ENCODE measurements at places on chromosomes 6 and 20.

DNA sequence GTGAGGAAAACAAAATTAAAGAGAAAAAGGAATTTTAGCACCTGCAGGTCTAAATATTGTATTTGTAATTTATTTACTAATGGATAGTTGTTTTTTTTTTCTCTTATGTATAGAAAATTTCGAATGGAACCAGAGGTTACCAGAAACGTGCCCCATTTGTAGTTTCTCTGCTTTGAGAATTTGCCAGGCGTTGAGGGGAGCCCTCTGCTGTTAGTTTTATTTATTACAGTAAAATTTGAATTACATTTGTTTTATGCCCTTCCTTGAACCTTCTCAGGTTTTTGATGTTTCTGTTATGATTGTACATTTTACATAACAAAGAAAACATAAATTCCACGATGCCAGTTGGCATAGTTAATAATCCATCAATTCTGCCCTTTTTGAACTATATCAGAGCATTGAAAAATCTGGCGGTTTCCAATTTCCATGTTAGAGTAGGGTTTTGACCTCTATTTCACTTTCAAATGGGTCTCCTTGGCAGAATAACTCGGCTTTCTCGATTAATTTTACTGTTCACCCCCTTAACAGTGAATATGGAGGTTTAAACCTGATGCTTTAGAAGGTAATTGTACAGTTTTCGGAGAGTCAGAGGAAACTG is 35.1 kb upstream of the RFPL4B start:
- peak; percentile 33 for DNase-seq

- DNase-seq, result peak; percentile 57
Observed at GRCh38 chr6:157982563-157983405, 1.1 kb downstream of the SYNJ2 start.

DNA sequence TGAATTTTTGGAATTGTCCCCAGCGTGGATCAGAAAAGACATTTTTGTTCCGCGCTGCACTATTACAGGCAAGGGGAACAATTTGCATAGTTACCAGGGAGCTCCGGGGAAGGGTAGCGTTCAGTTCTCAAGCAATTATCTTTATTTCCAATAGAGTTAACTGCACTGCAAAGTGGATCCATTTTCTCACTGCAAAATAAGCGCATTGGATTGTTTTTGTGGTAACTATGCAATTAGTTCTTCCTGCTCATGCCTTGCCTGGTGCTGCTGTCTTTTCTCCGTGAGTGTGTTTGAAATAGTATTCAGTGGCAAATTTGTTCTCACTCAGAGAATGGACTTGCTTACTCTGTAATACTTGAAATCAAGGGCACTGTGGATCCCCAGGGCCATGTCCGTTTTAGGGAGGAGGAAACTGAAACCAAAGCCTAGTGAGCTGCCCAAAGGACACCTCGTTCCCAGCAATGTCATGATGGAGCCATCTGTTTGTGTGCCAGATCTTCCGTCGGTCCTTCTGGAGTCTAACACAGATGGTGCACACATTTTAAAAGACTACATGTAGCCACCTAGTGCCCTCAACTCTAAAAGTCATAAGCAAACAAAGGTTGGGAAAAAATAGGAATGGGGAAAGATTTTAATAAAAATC is 7.4 kb upstream of the PCK1 start:
- DNase-seq, result no peak

DNA sequence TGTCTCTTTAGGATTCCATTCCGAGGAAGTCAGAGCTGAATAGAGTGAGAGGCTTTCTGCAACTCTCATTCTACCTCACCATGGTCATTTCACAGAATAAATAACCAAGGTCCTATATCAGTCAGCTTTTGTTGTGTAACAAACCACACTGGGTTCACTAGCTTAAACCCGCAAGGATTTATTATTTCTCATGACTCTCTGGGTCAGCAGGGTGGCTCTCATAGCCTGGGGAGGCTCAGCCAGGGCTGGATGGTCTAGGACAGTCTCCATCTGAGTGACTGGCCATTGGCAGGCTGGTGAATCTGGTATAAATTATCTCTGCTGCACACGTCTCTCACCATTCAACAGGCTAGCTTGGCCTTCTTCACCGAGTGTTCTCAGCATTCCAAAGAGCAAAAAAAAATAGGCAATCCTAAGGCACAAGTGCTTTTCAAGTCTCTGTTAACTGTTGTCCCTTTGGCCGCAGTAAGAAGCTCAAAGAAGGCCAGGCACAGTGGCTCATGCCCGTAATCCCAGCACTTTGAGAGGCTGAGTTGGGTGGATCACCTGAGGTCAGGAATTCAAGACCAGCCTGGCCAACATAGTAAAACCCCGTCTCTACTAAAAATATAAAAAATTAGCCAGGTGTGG is 39.7 kb downstream of the ISM1 start:
- DNase-seq, result no peak

DNA sequence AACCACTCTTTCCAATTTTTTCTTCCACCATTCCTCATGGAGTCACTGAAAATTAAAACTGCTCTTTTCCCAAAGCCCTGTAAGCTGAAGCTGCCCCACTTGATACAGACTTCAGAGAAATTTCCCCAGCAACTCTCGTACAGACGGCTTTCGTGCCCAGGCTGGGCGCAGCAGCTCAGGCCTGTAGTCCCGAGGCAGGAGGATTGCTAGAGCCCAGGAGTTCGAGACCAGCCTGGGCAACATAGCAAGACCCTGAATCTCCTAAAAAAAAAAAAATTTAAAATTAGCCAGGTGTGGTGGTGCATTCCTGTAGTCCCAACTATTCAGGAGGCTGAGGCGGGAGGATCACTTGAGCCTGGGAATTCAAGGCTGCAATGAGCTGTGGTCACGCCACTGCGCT is 6.6 kb downstream of the PPDPF start:
- DNase-seq, result no peak

DNA sequence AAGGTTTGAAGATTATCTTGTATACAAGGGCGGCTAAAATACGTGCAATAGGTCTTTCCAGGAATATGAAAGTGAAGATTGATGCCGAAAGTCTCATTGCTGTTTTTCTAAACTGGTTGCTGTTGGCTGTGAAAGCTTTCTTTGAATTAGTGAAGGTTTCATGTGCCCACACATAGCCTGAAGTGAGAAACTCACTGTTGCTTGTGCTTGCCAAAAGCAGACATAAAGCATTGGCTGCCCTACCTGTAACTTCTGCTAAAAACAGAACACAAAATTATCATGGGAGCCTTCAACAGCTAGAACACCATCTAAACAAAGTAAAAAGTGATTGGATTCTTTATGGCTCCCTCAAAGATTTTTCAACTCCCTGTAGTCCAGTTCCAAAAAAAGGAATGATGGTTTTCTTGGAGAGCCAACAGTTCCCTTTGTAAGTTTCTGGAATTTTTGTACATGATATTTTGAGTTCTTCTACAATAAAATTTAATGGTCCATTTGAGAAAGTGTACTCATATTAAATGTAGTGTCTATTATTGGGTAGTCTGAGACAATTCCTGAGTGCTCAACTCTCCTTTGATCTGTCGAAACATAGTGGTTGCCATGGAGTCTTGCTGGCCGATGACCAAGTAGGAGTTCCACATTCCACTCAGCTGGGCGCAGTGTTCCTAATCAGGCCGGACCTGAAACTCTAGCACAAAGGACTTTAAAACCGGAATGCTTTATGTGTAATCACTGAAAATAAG is 68.5 kb downstream of the PLEKHG1 start:
- peak; percentile 69 for DNase-seq

DNA sequence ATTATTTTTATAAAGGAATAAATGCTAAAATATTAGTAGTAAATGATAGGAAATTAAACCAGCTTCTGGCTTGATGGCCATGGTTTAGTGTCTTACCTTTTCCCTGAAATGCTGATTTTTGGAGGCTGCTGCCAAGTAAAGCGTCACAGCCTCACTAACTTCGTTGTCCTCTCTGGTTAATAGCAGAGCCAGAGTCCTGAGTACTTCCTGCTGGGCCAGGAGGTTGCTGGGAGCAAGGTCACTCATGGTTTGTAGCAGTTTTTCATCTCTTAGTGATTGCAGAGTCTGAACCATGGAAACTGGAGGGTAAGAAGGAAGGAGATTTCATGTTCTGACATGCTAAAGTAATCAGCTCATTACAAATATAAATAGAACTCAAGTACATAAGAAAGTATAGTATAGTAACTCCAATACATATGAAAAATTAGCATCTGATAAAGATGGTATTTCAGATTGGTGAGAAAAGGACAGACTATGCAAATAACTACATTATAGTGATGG is 26.5 kb upstream of the ARMH2 start:
- DNase-seq, result no peak

DNA sequence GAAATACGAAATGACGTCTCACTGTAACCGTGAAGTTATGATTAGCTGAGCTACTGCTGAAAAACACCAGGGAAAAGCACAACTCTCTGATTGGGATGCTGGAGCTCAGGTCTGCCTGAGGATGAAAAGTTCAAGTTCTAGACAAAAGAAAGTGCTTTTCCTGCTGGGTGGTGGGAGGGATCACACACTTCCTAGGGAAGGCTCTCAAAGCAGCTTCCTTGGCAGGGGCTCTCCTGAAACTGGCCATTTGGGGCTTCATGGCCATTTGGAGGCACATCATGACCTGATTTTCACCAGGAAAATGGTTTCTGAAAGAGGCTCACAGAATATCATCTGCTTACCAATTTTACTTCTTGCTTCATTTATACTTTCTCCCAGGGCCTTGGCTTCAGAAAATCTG is 97.1 kb upstream of the KCNK16 start:
- no peak for DNase-seq

DNA sequence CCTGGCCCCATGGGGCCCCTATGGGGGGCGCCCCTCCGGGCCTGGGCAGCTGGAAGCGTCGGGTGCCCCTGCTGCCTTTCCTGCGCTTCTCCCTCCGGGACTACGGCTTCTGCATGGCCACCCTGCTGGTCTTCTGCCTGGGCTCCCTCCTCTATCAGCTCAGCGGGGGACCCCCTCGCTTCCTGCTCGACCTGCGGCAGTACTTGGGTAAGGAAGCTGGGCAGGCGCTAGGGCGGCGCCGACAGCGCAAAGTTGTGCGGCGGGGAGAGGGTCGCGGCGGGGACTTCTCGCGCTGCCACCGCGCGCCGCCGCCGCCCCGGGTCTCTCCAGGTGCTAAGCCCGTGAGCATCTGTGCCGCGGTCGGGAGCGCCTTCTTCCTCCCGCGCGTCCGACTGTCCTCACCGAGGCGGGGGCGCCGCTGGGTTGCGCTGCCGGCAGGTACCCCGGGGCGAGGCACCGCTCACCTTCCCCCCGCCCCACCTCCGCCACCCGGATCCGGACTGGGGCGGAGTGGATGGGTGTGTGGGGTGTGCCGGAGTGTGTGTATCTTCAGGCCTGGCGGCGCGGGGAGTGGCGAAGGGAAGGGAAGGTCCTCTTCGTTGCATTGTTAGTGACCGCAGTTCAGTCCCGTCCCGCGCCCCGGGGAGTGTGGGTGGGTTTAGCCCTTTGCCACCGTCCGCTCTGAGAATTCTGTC is 788 bp downstream of the UST start:
- DNase-seq, result peak; percentile 57

DNA sequence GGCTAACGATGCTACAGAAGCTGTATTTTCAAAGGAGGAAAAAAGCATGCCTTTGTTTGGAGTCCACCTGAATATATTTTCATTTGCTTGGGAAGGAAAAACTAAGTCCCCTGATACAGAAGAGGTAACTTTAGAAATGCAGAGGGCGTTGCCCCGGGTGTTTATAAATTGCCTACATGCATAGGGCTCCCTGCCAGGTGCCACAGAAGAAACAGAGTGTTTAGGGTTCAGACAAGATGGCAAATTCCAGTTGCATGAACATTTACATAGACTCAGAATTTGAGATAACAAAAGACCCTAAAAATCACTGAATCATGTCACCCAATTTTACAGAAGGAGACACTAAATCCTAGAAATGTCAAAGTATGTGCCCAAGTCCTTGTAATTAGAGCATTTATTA is 19.9 kb downstream of the RIN2 start:
- DNase-seq, result no peak

GRCh38 chr6:150079604-150080003 is 10.7 kb upstream of the ULBP3 start:
- peak; percentile 2 for DNase-seq

- no peak for DNase-seq
Observed at GRCh38 chr6:89894169-89894568, at the start of gene GJA10. Gene GJA10 (plus strand): TSS chr6:89894469. CDS start chr6:89894469, 0 bp downstream.

- DNase-seq, result peak; percentile 85
Observed at GRCh38 chr6:106574741-106575458, 54.4 kb downstream of the RTN4IP1 start.

DNA sequence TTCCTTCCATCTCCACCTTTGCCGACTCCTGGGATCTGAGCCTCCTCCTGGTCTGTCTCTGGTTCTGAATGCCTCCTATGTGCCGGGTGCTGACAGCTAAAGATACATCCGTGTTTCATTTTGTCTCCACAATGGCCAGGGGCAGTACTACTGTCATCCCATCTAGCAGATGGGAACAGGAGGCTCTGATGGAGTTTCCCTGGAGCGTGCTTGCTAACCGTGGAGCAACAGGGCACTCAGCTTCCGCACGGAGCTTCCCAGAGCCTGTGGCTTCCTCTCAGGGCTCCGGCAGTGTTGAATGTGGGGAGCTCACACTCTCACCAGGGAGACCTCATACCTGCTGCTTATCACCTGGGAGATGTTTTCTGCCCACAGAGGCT is 11.9 kb upstream of the NPBWR2 start:
- no peak for DNase-seq

DNA sequence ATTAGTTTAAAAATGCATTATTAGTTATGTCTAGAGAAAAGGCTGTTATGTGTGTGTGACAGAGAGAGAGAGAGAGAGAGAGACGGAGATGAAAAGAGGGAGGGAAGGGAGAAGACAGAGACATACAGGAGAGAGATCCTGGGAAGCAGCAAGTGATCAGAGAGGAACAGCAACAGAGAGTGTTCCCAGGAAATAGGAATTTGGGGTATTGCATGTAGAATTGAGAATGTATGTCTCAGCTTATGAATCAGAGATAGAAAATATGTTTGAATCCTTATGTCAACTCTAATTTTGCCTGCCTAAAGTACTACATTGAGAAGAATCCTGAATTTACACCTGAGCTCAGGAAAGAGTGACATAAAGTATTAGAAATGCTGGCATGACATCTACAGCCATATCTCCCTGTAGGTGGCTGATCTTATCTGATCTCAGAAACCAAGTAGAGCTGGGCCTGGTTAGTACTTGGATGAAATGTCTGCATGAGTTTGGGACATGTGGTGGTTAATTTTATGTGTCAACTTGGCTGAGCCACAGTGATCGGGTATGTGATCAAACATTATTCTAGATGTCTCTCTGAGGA is 130.6 kb downstream of the TENT5A start:
- no peak for DNase-seq

DNA sequence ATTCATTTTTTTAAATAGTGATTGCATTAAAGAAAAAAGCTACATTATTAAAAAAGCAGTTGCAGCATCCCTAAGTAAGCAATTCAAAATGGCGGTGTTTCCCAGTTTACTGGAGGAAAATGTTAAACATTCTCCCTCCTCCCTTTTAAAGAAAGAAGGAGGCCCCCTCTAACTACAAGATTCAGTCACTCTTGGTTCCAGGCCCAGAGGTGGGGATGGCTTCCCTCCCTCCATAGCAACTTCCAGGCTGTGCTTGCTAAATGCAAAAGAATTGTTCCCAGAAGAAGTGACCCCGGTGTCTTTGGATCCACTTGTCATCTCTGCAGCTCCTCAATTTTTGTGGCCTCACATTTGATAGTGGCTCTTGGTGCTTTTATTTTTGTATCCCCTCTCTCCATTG is 165.9 kb downstream of the SOBP start:
- no peak for DNase-seq

- DNase-seq, result no peak
Observed at GRCh38 chr6:106981926-106982325, 7.4 kb upstream of the CD24 start.
